Cardiac muscle cell (in vitro differentiated cells and primary cell): ENCODE measurements at places on chromosomes 5 and 9.

- no peak for DNase-seq
These were observed 243.0 kb downstream of the RAB3C start for GRCh38 chr5:58825899-58826298.

- DNase-seq: peak; percentile 41
These were observed 6.9 kb upstream of the VAV2 start for GRCh38 chr9:133998915-133999595.

GRCh38 chr9:79939819-79940218, 368.1 kb downstream of the TLE4 start:
- no peak for DNase-seq

- peak; percentile 52 for DNase-seq
These were observed 74.8 kb downstream of the SLF1 start for GRCh38 chr5:94693043-94693822.

DNA sequence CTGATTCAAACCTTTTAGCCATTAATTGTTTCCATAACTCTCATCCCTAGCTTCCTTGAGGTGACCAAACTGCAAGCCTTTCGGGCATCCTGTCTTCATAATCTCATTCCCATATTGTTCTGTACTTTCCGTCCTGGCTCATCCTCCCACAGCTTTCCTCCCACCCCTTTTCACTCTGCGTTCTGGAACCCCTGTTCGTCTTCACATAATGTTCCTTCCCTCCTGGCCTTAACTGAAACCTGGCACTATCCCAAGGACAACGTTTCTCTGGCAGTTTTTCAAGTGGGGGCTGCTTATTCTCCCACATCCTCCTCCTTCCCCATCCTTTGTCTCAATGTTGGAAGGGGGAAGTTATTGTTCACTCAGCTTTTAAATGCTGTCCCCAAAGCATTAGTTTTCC, 1.5 kb downstream of the ZNF189 start:
- DNase-seq: no peak

GRCh38 chr5:138964647-138965201, 89.6 kb upstream of the LRRTM2 start:
- DNase-seq: no peak

DNA sequence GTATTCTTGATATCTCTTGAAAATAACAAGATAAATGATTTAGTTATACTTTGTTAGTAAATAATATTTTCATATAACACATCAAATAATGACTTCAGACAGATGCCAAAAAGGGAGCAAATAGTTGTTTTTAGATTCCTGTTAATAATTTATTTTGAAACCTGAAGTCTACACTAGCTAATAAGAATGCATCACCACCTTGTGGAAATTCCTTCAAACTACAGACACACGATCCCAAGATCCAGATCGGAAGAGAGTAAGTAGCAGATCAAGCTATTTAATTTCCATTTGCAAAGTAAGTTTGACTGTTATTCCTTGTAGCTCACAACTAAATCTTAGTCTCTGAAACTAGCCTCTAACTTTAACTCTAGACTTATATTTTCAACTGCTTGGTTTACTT, 35.5 kb upstream of the ISL1 start:
- DNase-seq: no peak
